T-helper 1 cell (primary cell): ENCODE measurements at places on chromosomes 7 and 10.

- no peak for DNase-seq
Measured at GRCh38 chr10:86592413-86592812, 61.9 kb upstream of the OPN4 start.

DNA sequence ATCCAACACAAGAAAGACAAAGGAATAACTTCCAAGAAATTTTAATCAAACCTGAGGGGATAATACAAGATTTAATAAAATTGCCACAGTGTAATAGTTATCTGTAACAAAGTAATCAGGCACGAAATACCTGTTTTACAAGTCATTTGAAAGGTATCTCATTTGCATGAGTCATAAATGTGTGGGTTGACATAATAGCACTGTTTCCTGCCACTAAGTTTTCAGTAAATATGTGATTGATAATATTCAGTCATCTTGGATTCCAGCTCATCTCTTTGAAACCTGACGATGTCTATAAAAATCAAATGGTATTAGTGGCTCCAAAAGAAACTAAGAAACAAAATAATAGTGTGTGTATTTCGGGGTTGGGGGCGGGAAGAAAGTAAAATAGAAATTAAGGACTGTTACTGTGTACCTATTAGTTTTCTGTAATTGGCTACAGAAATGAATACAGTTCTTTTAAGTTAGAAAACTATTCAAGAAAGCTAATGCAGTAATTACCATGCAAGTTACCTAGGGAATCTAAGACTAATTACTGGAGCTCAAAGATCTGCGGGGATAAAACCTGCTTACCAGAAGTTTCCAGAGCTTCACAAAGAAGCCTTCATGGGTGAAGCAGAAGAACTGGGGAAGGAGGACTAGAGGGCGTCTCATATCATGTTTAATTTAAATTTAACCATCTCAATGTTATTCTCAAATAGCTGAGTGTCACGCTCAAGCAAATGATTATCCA, 100.7 kb downstream of the ST8SIA6 start:
- no peak for DNase-seq

DNA sequence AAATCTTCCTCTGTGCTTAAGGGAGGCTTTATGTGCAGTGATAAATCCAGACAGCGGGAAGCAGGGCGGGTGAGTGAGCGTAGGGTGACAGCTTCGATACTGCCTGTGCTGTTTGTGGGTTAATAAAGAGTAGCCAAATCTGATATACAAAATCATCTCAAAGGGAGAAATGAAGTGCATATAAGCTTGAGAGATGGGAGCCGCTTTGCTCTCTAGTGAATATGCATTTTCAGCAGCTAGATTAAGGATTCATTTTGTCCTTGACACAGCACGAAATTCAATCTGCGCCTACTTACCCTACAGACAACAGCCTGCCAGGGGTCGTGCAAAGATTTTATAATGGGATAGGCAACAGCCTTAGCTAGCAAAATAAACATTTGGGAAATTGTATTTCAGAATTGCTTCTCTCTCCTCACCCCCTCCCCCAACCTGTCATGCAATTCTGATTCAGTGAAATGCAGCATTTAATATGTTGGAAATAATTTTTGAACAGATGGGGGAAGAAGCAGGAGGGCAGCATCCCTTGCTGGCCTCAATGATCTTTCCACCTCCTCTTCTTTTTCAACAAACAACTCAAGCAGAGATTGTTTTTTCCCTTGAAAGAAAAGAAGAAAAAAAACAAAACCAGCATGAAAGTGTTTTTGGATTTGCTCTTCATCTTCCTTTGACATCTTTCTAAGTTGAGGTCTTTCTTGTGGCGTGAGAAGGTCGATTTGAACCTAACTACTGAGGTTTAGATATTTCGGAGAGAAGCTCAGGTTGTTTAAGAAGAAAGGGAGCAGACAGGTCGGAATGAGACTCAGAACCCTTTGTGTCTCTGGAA, 117.9 kb downstream of the AOAH start:
- DNase-seq = no peak

- DNase-seq = no peak
Measured at GRCh38 chr10:66176772-66177171, 749.1 kb upstream of the LRRTM3 start.

DNA sequence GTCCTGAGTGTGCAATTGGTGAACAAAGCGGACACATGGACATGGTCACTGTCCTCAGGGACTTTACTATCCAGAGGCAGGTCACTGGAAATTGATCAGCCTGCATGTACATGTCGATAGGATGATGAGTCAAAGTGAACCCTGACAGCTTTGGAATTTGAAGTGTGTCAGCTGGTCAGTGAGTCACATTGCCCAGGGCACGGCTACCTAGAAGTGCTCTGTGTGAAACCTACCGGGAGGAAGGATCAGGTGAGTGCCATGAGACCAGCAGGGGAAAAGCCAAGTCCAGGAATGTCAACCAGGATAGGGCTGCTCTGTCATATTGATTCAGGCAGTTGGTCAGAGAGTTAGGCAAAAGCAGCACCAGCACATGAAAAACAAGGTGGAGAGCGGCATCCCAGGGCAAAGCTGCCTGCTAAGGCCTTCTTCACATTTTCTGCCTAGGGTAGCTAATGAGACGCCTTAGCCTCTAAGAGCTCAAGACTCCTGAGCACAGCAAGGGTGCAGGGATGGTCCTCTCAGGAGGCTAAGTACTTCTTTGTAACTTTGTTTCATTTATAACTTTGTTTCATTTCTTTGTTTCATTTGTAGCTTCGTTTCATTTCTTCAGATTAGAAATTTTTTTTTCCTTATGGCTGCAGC, 19.4 kb upstream of the PDCD4 start:
- no peak for DNase-seq

- no peak for DNase-seq
Measured at GRCh38 chr10:17454161-17455014, at the start of gene ST8SIA6. Gene ST8SIA6 (minus strand): TSS chr10:17454595. CDS start chr10:17454255, 340 bp downstream.

DNA sequence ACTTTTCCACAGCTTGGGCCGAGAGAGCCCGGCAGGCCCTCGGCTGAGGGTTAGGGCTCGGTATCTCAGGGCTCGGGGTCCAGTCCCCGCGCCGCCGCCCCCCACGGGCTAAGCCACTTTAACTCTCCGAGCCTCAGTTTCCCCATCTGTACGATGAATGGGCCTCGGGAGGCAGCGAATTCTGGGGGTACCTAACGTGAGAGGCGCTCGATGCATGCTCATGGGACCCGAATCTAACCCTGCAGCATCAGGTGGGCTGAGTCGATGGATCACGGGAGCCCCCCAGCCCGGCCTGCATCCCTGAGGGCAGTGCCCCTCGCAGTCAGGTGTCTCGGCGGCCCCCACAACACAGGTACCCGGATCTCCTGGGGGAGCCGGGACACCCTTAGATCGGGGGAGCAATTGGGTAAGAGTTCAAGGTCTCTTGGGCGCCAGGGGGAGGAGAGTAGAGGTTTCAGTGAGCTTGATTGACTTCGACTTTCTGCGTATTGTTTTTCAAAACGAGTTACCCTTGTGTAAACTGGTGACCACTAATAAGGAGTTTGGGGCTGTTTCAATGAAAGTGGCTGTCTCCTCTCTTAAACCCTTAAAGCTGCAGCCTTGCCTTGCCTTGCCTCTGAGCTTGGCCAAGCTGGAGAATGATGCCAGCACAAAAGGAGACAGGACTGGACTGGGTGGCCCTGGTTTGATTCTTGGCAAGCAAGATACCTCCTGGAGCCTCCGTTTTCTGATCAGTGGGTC, 631 bp downstream of the POR start:
- peak; percentile 20 for DNase-seq

GRCh38 chr10:93383562-93383981, 98.6 kb downstream of the MYOF start:
- no peak for DNase-seq

DNA sequence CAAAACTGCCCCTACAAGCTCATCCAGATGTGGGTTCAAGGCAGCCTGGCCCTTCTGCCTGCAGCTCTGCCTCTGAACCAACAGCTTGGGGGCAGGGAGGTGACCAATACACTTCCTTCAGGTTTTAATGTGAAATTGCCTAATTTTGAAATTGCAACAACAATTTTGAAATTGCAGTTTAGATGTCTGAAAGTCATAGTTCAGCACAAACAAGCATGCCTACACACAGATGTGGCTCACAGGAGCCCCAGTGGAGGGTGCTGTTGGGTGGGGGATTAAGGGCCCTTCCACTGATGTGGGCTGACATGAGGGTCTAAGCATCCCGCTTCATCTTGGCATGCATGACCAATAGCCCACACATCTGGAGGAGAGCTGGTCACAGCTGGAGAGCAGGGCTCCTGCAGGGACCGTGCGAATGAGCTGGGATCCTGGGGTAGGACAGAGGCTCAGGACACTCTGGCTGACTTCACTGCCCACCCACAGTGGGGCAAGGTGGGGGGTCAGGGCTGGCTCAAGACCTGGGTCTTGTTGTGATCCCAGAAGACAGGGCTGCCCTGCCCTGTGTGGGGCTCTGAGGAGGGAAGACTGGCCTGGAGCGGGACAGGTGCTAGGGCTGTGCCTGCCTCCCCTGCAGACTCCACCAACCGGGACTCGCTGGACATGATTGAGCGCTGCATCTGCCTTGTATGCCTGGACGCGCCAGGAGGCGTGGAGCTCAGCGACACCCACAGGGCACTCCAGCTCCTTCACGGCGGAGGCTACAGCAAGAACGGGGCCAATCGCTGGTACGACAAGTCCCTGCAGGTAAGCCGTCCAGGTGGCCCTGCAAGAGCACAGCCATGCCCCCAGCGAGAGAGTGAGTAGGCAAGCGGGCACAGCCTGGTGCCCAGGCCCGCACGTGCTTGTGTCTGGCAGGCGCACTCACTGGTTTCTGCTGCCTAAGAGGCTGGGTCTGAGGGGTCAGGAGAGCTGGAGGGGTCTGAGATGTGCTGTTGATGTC, 32.3 kb downstream of the CHAT start:
- DNase-seq = no peak

DNA sequence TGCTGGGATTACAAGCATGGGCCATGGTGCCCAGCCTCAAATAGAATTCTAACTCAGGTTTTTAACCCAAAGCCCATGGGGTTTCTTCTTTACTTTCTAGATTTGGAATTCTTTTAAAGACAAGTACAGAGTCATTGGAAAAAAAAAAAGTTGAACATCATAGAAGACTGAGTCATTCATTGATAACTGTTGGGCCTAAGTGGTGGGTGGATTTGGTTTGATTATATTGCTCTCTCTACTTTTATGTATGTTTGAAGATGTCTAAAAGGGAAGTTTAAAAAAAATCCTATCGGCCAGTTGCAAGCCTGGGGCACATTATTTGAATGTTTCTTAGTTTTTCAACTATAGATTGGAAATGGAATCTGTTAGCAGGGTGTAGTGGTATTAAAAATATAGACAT, 49.7 kb downstream of the INPP5F start:
- DNase-seq = no peak

DNA sequence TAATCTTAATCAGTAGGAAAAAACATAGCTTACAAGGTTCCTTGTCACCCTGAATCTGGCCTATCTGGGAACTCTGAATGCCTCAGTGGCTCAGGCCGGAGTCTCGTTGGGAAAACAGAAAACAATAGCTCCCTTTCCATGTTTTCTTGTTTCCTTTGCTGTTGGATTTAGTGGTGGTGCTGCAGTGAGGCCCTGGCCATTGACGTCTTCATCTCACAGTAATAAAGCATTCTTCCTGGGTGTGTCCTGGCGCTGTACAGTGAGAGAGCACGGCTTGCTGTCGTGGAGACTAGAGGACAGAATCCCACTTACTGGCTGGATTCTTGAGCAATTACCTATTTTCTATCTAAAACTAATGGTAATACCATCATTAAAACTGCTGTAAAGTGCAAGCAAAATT, 1.3 kb upstream of the SPOCK2 start:
- DNase-seq = peak; percentile 41

DNA sequence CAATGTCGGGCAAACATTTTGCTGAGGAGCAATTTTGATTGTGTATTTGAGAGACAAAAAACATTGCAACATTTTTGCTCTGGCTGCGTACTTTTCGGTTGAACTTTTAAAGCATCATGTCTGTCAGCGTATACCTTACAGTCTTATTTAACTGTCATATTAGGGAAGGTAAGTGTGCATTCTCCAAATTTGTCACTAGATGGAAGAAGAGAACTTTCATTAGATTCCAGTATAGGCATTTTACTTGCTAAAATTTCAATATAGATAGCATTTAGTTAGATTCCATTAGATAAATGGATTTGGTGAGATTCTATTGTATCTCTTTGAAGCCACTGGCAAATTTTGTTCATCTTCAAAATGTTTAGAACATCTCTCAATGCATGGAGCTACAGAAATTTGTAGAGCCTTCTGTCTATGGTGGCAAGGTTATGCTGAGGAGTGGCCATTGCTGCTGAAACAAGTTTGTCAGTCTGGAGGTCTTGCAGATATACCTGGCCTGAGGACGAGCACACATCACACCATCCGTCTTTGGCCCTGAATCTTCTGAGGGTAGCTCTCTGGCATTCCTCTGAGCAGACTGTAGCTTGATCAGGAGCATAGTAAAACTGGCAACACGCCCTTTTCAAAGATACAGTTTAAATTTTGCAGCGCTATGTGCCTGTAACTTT, 437.5 kb upstream of the MBL2 start:
- no peak for DNase-seq

DNA sequence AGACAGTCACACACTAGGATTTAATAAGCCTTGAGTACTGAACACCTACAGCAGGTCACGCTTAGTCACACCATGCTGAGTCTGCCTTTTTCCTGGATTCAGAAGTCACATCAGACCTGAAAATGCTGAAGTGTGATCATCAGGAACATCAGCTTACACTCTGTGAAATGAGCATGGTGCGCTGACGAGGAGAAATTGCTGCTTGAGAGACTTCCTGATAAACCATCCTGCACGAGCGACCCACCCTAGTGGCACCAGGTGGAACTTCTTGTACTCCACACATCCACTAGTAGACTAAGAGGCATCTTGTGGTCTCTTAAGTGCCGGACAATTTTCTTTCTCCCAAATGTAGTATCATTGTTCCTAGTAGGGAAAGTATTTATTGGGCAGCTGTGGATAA, 51.8 kb upstream of the MRLN start:
- DNase-seq = peak; percentile 5

DNA sequence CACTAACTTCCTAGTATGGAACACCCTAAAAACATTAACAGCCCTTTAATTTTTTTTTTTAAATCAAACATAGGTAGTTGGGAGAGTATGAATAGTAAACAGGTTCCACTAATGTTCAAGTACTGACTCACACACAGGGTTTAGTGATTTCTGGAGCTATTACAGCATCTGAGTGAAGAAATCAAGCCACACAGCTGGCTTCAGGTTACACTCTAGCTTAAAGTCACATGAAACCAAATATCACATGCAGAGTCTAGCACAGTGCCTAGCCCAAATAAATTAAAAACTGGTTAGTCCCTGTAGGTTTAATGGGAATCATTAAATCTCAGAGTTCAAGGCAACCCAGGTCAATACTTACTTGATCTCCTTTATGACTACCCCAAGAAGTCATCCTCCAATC, 11.6 kb downstream of the PANK1 start:
- no peak for DNase-seq

- no peak for DNase-seq
Measured at GRCh38 chr7:2466675-2467074, 9.5 kb downstream of the GRIFIN start.

DNA sequence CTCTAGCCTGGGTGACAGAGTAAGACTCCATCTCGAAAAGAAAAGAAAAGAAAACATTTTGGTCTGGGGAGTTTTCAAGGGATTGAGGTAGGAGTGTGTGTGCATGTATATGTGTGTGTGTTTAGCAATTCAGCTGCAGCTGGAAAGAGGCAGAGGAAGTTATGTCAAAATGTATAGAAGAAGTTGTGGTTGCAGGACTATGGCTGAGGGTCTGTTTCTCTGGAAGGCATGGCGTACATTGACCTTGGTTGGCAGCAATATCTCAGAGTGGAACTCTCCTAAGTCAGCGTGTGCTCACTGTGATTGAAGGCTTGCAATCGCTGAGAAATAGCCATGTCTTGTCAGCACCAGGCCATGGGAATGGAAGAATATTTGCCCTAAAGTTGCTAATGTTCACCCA, 28.6 kb upstream of the RHBDD2 start:
- no peak for DNase-seq
